Caco-2 (cell line): ENCODE measurements at places on chromosomes 7 and 10. TPM values are rescaled to one million over a fixed set of nuclear protein-coding genes. Genes with fewer than 3 reads are reported as not detected.

The NFKB2 gene
- 35.1 and 36.5 TPM in 2 replicates for total RNA-seq

The NKX1-2 gene
- 2.0 and 2.8 TPM in 2 replicates for total RNA-seq

The CRCP gene
- total RNA-seq: 48.2 and 48.7 TPM in 2 replicates

The FAM170B gene
- not detected in 2 replicates for total RNA-seq

The SVOPL gene
- 0.27 TPM in 1 of 2 replicates, not detected in the other for total RNA-seq

The AOAH gene
- not detected in 2 replicates for total RNA-seq

The PPP1R17 gene
- total RNA-seq: not detected in 2 replicates

The TFAM gene
- total RNA-seq: 228 and 240 TPM in 2 replicates

DNA sequence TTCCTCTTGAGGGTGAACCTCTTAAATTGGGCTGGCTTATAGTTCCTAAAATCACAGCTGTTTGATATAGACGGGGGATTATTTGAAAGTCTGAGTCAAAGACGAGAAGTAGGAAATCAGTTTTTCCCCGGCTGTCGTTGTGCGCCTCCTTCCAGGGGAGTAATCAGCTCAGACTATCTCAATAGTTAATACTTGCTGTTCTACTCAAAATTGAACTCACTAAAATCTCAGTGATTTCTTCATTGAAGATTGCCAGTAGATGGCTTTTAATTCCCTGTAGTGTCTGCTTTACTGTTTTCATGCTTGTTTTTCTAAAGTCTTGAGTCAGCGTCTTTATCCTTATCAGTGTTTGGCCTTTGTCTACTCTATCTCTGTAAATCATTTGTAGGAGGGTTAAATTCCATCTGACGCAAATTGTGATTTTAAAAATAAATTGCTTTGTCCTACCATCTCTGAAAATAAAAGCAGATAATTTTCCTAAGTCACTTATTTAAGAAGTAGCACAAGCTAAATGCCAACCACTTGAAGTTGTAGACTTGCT lies 47.3 kb downstream of the CNNM2 start:
- peak overlapping the region; percentile 61 for H3K27ac ChIP-seq
- no peaks in the 10 kb centered on the region for H3K27me3 ChIP-seq
- H3K4me3 ChIP-seq: no peak overlapping the region
- peak; percentile 20 for DNase-seq
- H3K36me3 ChIP-seq: no peaks in the 10 kb centered on the region
- H3K4me1 ChIP-seq: peaks cover 30% of the 10 kb centered on the region

DNA sequence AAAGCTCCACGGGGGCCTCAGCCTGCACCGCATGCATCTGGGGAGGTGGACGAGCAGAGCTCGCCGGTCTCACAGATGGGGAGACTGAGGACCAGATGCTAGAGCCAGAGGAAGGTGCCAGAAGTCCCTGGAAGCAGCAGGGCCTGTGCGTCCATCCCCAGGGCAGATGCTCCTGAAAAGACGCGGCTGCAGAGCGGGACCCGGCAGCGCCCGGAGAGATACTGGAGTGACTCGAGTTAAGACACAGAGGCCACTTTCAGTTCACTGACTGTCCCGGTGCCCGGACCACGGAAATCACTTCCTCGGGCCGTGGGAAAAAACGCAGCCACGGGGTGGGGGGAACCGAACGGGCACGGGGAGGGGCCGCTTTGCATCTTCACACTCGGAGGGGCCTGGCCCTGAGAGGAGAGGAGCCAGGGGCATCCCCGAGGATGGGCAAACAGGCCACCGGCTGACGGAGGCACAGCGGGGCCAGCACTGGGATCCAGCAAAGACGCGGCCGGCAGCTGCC lies 85.4 kb downstream of the FOXL3 start:
- H3K36me3 ChIP-seq: no peaks in the 10 kb centered on the region
- H3K27ac ChIP-seq: peak overlapping the region; percentile 99
- no peaks in the 10 kb centered on the region for H3K27me3 ChIP-seq
- DNase-seq: no peak
- no peak overlapping the region for H3K4me3 ChIP-seq
- H3K4me1 ChIP-seq: peaks cover 54% of the 10 kb centered on the region

GRCh38 chr10:30782537-30783461 lies 153.2 kb upstream of the LYZL2 start:
- no peaks in the 10 kb centered on the region for H3K4me1 ChIP-seq
- no peak for DNase-seq
- peaks cover 1% of the 10 kb centered on the region; the same call in 1 of the 2 replicates for H3K27me3 ChIP-seq
- H3K27ac ChIP-seq: no peak overlapping the region
- no peaks in the 10 kb centered on the region for H3K36me3 ChIP-seq
- H3K4me3 ChIP-seq: no peak overlapping the region

DNA sequence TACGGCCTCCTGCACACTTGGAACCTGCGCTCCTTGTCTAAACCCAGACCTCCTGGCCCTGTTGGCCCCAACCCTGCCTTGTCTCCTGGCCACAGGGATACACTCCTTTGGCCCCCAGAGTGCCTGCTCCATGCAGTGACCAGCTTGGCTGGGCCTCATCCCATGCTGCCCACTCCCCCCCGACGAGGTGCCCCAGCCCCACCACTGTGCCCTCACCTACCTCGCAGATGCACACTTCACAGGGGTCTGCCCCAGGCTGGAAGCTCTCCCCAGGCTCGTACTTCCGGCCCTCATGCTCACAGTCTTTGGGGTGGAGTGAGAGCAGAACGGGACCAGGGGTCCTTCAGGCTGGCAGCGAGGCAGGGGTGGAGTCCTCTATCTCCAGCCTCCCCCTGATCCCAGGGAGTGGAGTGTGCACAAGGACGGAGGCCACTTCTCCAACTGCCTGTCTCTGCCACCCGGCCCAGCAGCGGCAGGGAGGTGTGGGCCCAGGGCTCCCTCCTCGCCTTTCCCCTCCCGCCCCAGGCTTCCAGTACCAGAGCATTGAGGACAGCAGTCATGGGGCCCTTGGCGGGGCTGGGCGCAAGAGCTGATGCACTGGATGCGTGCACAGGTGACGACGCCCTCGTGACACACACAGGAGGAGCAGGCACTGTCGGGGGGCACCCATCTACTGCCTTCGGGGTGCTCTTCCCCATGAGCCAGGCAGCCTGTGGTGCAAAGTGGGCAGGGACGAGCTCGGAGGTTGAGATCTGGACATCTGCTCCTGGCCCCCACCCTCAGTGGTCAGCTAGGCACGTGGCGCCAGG lies 22.1 kb downstream of the ATP6V1F start:
- peak overlapping the region; percentile 42 for H3K27ac ChIP-seq
- H3K27me3 ChIP-seq: no peaks in the 10 kb centered on the region
- no peak for DNase-seq

DNA sequence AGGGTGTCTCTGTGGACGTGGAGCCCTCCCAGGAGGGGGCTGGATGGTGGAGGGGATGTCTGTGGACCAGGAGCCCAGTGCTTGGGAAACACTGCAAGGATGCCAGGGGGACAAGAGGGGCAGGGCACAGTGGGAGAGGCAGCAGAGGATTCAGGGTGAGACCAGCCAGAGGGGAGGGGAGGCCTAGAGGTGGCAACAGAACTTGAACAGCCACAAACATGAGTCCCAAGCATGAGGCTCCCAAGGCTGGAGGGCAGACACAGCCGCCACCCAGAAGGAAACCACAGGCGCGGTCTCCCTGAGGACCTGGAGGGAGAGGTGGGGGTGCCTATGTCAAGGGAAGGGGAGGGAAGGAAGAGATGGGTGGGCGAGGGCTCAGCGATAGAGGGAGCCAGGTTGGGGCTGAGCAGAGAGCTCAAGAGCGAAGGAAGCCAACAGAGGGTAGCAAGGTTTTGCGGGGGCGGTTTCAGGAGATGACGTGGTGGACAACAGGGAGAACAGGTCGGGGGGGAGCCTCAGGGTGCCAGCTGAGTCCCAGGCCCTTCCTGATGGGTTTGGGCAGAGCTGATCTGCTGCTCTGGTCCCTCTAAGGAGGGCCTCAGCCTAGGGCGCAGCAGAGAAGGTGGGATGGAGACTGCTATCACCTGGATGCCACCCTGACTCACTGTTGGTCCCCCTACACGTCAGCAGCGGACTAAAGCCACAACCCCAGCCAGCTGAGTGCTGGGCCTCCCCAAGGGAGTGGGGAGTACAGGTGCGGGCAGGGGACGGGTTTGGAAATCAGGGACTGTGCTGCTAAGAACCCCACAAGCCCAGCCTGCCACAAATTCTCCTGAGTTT lies 6.7 kb upstream of the PILRA start:
- H3K4me3 ChIP-seq: no peak overlapping the region
- H3K27me3 ChIP-seq: no peaks in the 10 kb centered on the region
- H3K4me1 ChIP-seq: no peaks in the 10 kb centered on the region
- no peak for DNase-seq

GRCh38 chr10:21648040-21648439 lies 114.0 kb downstream of the MLLT10 start:
- H3K27ac ChIP-seq: no peak overlapping the region
- H3K4me1 ChIP-seq: no peaks in the 10 kb centered on the region
- H3K4me3 ChIP-seq: no peak overlapping the region
- H3K27me3 ChIP-seq: no peaks in the 10 kb centered on the region
- DNase-seq: no peak

DNA sequence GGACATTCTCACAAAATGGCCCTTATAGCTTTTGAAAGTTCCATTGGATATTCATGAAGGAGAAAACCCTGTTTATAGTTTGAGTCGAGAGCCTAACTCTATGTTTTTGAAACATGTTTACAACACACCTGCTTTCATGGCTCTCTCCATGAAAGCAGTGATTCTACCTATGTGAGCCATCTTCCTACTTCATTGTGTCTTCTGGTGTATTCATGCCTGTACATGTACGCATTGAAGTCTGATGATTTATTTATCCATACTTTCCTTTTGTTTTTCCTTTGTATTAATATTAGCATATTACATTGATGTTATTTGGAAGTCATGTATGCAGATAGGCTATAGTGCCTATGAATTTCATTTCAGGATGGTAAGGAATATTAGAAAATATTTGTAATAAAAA lies 58.0 kb downstream of the LAMB4 start:
- H3K27me3 ChIP-seq: no peaks in the 10 kb centered on the region
- no peak overlapping the region for H3K27ac ChIP-seq
- no peaks in the 10 kb centered on the region for H3K4me1 ChIP-seq
- no peak for DNase-seq
- H3K4me3 ChIP-seq: no peak overlapping the region

GRCh38 chr7:44222776-44223261 lies 22.0 kb downstream of the YKT6 start:
- no peaks in the 10 kb centered on the region for H3K4me1 ChIP-seq
- H3K27ac ChIP-seq: no peak overlapping the region
- H3K27me3 ChIP-seq: no peaks in the 10 kb centered on the region

DNA sequence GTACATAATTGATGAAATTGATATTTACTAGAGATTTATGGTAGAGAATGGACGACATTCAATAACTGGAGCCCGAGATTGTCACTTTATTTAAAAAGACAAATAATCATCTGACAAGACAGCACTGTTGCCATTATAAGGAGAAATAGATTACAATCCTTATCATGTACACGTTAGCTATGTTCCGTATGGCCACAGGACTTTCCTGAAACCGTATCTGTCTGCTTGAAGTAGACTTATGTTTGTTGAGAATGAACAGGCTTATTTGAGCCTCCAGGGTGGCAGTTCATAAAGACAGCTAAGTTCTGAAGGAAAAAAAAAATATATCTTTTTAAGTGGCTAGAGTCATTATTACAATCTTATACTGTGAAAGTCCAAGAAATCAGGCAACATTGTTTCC lies 317.2 kb downstream of the BICC1 start:
- DNase-seq: no peak
- no peaks in the 10 kb centered on the region for H3K27me3 ChIP-seq
- H3K36me3 ChIP-seq: 0 out of 2 replicates have a peak, but pooled peaks cover 2% of the 10 kb centered on the region
- H3K4me3 ChIP-seq: no peak overlapping the region

GRCh38 chr10:128318366-128318765 lies 192.1 kb upstream of the MKI67 start:
- no peak overlapping the region for H3K27ac ChIP-seq
- no peak for DNase-seq
- H3K4me1 ChIP-seq: no peaks in the 10 kb centered on the region
- H3K4me3 ChIP-seq: no peak overlapping the region
- H3K36me3 ChIP-seq: no peaks in the 10 kb centered on the region

- no peak for DNase-seq
- H3K36me3 ChIP-seq: no peaks in the 10 kb centered on the region
- H3K4me3 ChIP-seq: no peak overlapping the region
- no peaks in the 10 kb centered on the region for H3K4me1 ChIP-seq
- no peaks in the 10 kb centered on the region for H3K27me3 ChIP-seq
- no peak overlapping the region for H3K27ac ChIP-seq
These were observed 13.4 kb upstream of the PRF1 start for GRCh38 chr10:70615784-70616522.

DNA sequence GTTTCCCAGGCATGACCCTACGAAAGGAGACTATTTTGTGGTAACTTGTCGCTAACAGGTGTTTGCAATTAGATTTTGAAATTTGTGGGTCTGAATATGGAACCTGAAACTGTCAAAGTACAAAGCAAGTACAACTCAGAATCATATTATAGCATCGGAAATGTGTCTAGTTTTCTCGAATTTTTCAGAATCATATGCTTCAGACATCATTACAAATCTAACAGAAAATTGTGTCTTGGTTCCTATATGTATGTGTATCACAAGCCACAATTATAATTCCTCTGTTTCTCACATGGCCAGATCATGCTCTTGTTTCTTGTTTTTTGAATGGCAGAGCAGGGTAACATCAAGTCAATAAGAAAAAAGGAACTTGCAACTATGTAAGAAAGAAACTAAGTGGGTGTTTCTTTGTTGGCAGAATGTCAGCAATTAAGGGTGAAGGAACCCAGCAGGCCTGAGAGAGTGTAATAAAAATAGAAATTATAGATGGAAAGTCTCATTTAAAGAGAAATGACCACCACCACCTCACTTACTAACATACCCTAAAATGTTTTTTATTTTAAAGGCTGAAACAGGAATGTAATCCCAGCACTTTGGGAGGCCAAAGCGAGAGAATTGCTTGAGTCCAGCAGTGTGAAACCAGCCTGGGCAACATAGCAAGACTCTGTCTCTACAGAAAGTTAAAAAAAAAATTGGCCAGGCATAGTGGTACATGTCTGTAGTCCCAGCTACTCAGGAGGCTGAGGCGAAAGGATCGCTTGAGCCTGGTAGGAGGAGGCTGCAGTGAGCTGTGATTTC lies 51.3 kb downstream of the PRTFDC1 start:
- peaks cover 42% of the 10 kb centered on the region for H3K4me1 ChIP-seq
- H3K36me3 ChIP-seq: no peaks in the 10 kb centered on the region
- DNase-seq: no peak
- H3K27ac ChIP-seq: no peak overlapping the region

GRCh38 chr10:21740989-21741388 lies 207.0 kb downstream of the MLLT10 start:
- DNase-seq: no peak
- H3K36me3 ChIP-seq: peaks cover 10% of the 10 kb centered on the region
- H3K27me3 ChIP-seq: no peaks in the 10 kb centered on the region
- H3K27ac ChIP-seq: no peak overlapping the region
- no peaks in the 10 kb centered on the region for H3K4me1 ChIP-seq

- H3K27ac ChIP-seq: no peak overlapping the region
- H3K36me3 ChIP-seq: no peaks in the 10 kb centered on the region
- no peak overlapping the region for H3K4me3 ChIP-seq
- DNase-seq: no peak
- H3K4me1 ChIP-seq: peaks cover 1% of the 10 kb centered on the region
- H3K27me3 ChIP-seq: no peaks in the 10 kb centered on the region
These were observed 6.3 kb downstream of the TPST1 start for GRCh38 chr7:66211429-66211828.

GRCh38 chr7:133642907-133643306 lies 390.0 kb downstream of the EXOC4 start:
- no peak overlapping the region for H3K27ac ChIP-seq
- no peaks in the 10 kb centered on the region for H3K36me3 ChIP-seq
- H3K4me1 ChIP-seq: peaks cover 7% of the 10 kb centered on the region; the same call in 1 of the 2 replicates
- no peak overlapping the region for H3K4me3 ChIP-seq
- no peak for DNase-seq
- no peaks in the 10 kb centered on the region for H3K27me3 ChIP-seq
